ENCODE measurements at places on chromosomes 7 and 10. TPM values are rescaled to one million over a fixed set of nuclear protein-coding genes. Genes with fewer than 3 reads are reported as not detected.

The ASL gene
- 50.4 TPM for total RNA-seq

The PROSER2 gene
- total RNA-seq, result 21.5 TPM

The HOXA2 gene
- 1.8 TPM for total RNA-seq

The GRID2IP gene
- total RNA-seq, result 2.6 TPM

The CCDC146 gene
- 11.7 TPM for total RNA-seq

The LIPM gene
- total RNA-seq, result not detected

The CDH23 gene
- 79.3 TPM for total RNA-seq

The VAX1 gene
- total RNA-seq, result not detected

GRCh38 chr10:80194373-80195045 lies 10.8 kb downstream of the ANXA11 start:
- no peak for DNase-seq

DNA sequence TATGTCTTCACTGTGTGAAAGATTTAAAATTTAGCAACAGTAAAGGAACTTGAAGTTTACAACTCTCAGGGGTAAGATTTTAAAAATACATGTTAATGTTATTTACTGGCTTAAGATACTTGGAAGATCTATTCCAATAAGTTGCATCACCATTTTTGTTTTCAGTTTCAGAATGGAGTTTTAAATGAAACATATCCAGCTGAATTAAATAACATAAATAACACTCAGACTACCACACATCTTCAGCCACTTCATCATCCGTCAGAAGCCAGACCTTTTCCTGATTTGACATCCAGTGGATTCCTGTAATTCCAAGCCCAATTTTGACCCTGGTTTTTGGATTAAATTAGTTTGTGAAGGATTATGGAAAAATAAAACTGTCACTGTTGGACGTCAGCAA lies 44.3 kb downstream of the AHR start:
- DNase-seq, result no peak

DNA sequence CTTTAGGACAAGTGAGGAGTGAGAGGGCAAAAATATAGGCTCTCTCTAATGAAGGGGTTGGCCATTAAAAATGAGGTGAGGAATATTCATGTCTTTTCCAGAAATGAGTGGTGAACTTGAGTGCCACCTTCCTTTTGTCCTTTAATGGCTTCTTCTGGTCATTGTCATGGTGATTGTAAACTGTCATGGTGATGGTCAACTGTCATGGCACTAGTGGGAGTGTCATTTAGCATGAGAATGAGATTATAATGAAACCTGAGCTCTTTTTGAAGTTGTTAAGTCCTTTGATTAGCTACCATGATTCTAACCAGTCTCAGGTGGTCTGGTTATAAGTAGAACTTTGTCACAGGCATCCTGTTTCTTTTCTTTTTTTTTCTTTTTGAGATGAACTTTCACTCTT lies 524.4 kb downstream of the NEBL start:
- DNase-seq, result no peak

GRCh38 chr7:71303566-71303965 lies 171.6 kb downstream of the GALNT17 start:
- DNase-seq, result no peak

GRCh38 chr7:135774284-135774683 lies 25.7 kb upstream of the FAM180A start:
- peak; percentile 54 for DNase-seq

GRCh38 chr10:99742254-99742653 lies 10.2 kb downstream of the CUTC start:
- no peak for DNase-seq

DNA sequence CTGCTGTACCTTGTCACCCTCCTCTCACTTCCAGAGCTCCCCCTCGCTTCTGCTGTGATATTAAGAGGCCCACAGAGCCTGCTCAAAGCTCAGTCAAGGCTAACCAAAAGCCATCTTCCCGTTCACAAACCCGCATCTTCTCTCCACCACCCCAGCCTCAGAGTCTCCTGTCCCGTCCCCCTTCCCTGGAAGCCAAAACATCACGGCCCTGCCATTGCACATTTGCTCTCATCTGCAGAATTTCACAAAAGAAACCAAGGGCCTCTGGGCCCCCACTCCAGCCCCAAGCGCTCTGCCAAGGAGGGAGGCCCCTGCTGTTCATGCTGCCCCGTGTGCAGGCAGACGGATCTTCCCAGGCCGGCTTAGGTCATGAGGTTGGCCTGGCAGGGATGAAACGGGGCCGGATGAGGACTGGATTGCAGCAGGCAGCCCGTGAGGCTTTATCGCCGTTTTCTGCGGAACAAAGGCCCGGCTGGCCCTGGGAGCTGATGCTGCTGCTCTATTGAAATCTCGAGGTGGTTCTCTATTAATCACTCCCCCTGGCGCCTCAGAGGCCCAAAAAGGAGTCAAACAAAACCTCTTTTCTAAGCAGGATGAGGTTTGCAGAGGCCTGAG lies 31.6 kb upstream of the FOXK1 start:
- no peak for DNase-seq

DNA sequence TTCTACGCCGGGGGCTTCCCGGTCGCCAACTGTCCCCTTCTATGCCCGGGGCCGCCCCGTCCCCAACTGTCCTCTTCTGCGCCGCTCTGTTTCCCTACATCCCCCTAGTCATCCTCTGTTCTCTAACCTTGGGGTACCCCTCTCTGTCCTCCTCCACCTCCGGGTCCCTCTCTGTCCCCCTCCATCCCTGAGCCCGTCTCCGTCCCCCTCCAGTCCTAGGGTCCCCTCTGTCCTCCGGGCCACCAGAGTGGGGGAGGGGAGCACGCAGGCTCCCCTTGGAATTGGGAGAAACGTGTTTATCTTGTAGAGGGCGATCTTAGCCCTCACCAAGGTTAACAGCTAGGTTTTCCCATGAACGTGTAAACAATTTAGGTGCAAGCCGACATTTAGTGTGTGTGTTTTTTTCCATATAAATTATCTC lies 852 bp upstream of the KLF6 start:
- DNase-seq, result no peak

- DNase-seq, result no peak
Measured at GRCh38 chr7:66500087-66500486, 128.6 kb upstream of the KCTD7 start.
